LoVo (cell line): ENCODE measurements at places on chromosomes 4 and X.

DNA sequence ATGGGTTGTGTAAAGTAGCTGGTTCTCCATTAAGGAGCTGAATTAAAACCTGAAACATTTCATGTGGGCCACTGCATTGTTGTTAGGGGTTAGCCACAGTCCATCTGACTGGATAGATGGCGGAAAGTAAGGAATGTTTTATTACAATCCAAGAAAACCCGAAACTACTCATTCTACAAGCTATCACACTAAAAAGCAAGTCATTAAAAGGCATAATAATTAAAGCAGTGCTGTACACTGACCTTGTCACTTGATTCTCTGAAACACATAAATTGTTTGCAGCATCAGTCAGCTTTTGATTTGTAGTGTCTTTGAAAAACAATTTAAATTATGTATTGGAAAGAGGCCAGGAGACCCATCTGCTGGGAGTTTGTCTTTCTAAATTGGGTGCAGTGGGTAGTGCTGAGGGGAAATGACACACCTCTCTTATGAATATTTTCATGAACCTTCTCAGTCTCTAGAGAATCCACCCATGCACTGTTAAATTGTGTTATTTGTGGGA lies 75.7 kb upstream of the ANK2 start:
- no peak for DNase-seq

DNA sequence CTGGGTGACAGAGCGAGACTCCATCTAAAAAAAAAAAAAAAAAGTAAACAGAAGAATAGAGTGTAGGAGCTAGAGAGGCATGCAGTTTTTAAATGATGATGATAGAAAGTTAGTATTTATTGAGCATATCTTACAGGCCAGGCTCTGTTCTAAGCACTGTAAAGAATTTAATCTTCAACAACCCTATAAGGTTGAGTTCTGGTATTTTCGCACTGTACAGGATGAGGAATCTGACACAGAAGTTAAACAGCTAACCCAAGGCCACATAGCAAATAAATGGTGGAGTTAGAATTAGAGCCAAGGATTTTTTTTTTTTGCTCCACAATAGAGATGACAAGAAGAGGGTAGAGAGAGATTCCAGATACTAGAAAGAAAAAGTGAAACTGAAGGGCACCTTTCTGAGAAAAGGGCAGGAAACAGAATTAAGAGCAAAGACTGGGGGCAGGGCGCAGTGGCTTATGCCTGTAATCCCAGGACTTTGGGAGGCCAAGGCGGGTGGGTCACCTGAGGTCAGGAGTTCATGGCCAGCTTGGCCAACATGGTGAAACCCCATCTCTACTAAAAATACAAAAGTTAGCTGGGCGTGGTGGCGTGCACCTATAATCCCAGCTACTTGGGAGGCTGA lies 56.1 kb downstream of the KLHL5 start:
- no peak for DNase-seq

- no peak for DNase-seq
Measured at GRCh38 chr4:52693492-52693891, 34.4 kb upstream of the USP46 start.

- no peak for DNase-seq
Measured at GRCh38 chrX:123871309-123871708, 11.5 kb downstream of the XIAP start.

GRCh38 chr4:162957521-162958143 lies 209.1 kb downstream of the NAF1 start:
- no peak for DNase-seq

DNA sequence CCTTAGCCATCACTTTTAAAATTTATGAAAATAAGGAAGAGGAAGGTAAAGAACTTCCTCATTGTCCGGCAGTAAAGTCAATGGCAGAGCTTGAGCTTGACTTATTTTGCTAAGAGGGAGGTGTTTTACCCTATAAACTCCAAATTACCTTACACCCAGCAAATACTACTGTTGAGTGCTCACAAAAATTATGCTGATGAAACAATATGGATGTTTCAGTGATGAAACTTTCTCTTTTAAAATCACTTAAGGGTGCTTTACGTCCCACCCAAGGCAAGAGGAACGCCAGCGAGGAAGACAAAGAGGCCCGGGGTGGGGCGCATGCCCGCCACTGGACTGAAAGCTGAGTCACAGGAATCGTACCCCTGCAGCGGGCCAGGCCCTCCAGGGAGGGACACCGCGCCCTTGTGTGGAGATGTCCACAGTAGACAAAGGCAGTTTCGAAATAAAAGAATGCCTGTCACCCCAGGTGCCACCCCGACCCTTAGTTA lies 560 bp upstream of the TMSB4X start:
- DNase-seq = peak; percentile 66
